ENCODE measurements at places on chromosomes 11 and 22.

GRCh38 chr11:68446046-68446725, 14.4 kb upstream of the PPP6R3 start:
- no peak for DNase-seq

DNA sequence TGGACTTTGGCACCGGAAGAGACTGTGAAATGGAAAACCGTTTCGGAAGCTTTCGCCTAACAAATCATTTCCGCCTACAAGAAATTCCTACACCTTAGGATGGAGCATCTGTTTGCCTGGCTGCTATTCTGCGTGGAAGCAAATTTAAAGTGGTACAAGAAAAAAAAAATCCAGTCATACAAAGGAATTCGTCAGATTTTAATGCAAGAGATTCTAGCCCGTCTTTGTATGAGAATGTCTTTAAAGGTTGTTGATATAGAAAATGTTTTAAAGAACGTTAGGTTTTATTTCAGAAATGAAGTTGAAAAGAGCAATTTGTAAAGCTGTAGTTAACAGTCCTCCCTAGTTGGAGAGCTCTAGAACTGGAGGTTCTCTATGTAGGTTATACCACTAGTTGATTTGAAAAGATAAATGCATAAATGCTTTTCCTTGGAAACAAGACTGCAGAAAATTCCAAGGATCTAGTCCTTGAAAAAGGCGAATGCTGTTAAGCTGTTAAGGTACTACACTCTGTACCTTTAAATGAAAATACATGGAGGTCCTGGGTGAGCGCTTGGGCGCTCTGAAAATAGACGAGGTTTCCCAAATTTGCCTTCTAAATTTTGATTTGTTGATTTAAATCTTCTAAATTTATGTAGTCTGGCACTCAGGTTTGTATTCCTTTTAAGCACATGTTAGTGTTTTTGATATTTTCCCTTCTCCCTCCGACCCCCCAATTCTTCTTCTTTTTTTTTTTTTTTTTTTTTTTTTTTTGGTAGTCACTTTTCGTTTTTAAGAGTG, 2.4 kb downstream of the NCR3LG1 start:
- DNase-seq, result no peak

DNA sequence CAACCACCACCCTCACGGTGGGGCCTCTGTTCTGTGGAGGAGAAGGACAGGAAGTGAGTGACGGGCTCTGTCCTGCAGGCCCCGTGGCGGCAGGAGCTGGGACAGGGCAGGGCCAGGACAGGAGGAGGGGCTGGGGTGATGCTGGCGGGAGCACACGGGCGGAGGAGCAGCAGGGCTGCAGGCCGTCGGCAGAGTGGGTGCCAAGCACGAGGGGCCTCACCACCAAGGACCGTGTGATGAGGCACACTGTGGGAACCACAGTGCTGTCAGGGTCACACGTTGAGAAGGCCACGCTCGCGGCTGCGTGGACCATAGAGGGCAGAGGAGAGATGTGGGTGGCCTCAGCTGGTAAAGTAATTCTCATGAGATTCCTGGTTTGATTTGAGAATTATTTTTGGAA, 8.5 kb downstream of the SCO2 start:
- no peak for DNase-seq

DNA sequence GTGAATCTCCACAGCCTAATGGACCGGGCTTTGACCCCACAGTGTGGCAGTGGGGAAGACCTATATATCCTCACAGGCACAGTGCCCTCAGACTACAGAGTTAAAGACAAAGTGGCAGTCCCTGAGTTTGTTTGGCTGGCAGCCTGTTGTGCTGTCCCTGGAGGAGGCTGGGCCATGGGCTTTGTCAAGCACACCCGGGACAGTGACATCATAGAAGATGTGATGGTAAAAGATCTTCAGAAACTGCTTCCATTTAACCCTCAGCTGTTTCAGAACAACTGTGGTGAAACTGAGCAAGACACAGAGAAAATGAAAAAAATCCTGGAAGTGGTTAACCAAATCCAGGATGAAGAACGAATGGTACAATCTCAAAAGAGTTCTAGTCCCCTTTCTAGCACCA, 39.0 kb downstream of the ENDOD1 start:
- DNase-seq, result no peak

DNA sequence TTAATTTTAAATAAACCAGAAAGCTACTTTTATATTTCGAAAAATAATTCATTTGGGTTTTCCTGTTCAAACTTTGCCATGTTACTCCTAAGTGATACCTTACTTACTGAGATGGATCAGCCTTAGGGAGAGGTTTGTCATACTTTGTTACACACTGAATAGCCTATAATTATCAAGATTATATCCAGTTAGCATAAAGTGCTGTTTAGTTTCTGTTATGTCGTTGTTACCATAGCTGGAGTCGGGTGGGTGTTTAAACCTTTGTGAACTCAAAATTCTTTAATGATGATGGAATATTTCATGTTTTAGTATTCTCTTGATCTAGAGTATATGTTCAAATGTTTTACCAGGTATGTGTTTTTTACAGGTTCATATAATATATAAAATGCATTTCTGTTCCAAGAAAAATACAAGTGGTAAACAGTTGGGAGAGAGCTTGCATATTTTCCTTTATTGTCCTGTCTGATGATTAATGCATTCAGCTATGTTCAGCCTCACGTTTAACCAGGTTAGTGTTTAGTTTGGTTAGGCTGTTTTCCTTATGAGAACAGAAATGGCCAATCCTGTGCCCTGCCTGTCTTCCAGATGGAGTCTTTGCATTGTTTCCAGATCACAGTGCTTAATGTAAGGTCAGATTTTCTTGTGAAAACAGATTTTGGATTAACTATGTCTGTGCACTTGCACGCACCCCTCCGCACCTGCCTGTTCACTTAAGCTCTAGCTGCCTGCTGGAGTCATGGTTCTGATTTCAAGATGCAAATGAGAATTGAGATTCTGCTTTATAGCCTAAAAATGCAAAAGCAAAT, 105.6 kb downstream of the ATXN10 start:
- peak; percentile 29 for DNase-seq

DNA sequence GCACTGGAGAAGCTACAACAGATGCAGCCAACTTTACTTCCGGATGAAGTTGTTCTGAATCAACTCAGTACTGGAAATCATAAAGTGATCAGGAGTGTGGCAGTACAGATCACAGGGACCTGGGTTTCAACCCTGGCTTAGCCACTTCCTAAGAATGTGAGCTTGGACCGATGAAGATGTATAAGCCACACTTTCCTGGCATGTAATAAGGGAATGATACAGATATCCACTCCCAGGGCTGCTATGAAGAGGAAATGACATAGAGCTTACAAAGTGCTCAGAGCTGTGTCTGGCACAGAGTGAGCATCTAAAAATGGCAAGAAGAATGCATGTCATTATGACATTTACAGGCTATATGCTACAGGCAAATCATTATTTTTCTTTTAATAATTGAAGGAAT, 378.7 kb downstream of the NTM start:
- peak; percentile 96 for DNase-seq

GRCh38 chr11:70333261-70333660, 62.8 kb downstream of the PPFIA1 start:
- no peak for DNase-seq

DNA sequence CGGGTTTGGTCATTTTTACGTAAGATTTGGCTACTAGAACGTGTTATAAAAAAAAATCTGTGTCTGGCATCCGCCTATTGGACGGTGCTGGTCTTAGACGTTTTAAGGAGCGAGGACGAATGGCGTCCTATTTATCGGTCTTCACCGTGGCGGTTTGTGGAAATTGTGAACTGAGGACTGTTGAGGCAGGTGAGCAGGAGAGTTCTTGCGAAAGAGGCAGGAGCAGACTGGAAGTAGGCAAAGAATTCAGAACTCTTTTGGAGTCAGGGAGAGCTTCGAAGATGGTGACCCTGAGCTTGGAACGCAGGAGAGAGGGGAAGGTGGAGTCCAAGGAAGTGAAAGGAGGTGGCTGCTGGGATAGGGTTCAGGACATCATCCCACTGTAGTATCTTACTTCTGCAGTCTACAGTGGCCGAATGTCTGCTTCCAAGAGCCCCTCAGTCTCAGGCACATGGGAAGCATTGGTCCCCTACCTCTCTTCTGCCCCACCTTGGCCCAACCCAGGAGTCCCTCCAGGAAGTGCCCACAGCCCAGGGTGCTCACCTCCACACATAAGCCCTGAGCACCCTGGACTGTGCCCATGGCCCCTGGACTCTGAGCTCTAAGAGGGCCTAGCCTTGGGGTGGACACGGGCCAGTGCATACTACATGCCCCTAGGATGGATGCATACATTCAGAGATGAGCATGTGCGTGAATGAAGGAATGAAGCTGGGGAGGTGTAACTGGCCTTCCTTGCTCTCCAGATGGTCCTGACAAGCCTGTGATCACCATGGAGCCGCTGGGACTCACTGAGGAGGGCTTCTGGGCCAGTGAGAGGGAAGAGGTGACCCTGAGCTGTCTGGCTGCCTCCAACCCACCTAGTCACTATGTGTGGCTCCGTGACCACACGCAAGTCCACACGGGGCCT, 3.7 kb downstream of the VSIG10L2 start:
- DNase-seq, result no peak

DNA sequence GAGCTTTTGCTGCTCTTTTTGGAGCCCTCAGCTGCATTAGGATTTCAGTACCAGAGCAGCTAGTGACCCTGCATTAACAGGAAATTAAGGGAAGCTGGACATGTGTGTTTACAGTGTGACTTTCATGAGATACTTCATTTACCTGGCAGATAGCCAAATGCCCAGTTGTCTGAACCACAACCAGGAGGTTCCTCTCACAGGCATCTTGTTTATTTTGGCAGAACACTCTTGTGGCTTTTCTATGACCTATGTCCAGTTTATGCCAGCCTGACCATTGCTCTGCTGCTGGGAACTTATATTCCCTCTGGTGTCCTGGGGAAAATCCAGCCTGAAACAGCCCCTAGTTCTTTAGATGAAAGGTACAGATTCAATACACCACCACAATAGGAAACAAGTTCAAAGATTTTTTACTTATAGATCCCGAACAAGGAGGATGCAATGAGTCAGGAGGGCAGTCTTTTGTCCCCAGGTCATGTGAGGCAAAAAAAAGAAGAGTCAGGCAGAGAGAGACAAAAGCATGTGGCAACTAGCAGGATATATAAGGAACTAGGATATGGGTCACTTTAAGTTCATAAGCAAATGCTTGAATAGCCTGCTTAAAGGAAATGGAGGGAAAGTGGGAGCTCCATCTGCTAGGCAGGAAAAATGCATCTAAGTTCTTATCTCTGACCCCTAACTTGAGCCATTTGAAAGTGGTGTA, 379.3 kb downstream of the INSC start:
- no peak for DNase-seq

GRCh38 chr11:7512525-7513233, 1.1 kb upstream of the PPFIBP2 start:
- no peak for DNase-seq

DNA sequence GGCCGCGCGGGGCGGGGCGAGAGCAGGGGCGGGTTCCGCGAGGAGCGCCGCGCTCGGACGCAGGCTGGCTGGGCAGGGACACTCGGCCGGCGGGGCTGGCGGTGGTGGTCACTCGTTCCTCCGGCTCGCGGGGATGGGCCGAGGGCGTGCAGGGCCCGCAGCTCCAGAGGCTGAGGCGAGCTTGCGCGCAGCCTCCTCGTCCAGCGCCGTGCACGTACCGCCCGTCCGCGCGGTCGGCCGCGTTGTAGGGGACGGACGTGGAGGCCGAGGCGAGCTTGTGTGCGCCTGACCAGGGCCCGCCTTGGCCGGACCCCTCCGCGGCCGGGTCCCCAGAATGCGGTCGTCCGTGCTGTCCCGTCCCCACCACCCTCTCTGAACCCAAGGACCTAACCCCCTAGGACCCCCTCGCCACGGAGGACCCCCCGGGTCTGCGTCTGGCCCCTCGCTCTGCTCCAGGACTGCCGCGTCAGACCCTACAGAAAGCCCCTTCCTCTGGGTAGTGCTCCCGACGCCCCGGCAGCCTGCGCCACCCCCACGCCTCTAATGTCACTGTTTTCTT, 569 bp upstream of the YPEL1 start:
- no peak for DNase-seq

GRCh38 chr22:42171946-42172719, 41.5 kb upstream of the CYP2D6 start:
- DNase-seq, result no peak

DNA sequence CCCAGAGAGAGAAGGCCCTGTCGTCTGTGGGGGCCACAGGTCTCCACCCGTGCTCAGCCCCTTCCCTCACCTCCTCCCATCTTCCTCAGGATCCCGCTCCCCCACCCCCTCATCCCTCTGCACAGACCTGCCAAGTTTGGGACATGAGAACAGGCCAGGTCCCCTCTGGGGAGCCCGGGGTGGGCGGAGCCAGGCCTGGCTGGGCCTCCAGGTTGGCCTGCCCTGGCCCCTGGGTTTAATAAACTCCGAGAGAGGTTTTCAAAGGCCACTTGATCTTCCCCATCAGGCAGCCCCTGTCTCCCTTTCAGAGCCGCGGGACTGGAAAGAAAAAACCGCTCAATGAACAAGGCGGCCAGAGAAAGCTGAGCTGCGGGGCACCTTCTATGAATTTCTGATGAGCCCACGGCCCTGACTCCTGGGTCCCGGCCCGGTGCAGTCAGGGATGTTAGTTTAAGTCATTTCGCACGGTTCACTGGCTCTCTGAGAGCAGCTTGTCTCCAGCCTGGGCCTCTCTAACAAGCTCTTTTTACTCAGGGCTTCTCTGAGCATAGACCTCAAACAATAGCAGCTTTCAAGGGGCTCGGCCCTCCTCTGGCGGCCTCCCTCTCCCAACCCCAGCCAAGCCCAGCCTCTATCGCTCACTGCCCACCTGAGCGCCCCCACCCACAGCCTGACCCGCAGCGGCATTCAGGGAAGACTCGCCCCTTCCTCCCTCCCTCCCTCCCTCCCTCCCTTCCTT, 64.8 kb downstream of the RPUSD4 start:
- no peak for DNase-seq

DNA sequence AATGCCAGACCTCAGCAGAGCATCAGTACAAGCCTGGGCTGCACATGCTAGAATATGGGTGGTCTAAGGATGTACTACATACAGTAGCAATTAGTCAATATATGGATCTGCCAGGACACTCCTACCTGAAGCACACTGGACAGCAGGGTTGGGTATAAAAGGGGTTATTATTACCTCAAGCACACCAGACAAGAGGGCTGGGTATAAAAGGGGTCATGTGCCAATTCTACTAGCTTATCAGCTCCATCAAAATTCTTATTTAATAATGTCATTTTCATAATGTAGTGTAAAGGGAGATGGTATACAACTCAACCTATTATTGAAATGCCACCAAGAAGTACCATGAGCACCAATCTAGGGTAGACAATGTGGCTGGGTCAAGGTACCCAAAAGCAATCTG, 44.7 kb upstream of the PRODH start:
- DNase-seq, result no peak

- DNase-seq, result no peak
Measured at GRCh38 chr11:131845255-131845654, 474.8 kb downstream of the NTM start.
